ENCODE measurements at places on chromosomes 13 and 19.

DNA sequence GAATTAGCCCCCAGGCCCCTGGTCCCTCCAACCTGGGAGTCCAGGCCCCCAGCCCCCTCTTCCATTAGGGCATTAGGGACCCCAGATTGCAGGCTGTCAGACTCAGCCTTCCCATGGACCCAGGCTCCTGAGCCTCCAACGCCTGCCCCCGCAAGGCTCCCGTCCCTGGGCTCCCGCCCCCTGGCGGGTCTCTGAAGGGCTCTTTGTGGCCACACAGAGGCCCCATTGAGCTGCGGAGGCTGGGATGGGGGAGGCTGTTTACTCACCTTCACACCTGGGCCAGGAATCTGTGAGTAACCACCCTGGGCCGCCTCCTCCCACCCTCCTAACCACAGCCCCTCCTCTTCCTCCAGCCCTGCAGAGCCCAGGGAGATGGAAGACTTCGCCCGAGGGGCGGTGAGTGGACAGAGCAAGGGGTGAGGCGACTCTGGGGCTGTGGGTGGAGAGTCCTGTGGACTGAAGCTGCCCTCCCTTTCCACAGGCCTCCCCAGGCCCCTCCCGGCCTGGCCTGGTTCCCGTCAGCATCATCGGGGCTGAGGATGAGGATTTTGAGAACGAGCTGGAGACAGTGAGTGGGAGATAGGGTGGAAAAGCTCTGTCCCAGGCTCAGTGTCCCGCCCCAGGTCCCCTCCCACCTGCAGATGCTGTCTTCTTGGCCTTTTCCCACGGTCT, 4.9 kb downstream of the ARHGEF1 start:
- DNase-seq = peak; percentile 64

- no peak for DNase-seq
Observed at GRCh38 chr13:97239943-97240787, 18.0 kb downstream of the MBNL2 start.

GRCh38 chr13:111060237-111060919, 54.7 kb upstream of the ARHGEF7 start:
- DNase-seq = no peak

GRCh38 chr13:36910545-36910944, 9.5 kb downstream of the SMAD9 start:
- DNase-seq = no peak
